Fibroblast of skin of abdomen (primary cell): ENCODE measurements at places on chromosomes 6 and 20.

- DNase-seq: peak; percentile 76
These were observed 746 bp downstream of the BACH2 start for GRCh38 chr6:90295854-90296340.

DNA sequence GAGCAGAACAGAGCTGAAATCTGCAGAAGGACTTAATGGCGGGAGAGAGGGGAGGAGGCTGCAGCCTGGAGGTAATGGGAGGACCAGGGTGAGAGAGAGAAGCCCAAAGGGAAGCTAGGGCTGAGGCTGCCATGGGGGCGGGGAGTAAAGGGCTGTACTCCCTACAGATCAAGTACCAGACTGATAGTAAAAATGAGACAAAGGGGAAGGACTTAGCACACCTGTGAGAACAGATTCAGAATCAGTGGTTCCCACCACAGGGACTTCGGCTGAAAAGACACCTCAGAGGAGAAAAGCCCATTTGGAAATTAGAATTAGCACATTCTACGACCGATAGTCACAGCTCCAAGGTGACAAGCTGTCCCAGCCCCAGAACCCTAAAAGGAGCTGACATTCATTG lies 6.4 kb upstream of the TBXT start:
- no peak for DNase-seq

DNA sequence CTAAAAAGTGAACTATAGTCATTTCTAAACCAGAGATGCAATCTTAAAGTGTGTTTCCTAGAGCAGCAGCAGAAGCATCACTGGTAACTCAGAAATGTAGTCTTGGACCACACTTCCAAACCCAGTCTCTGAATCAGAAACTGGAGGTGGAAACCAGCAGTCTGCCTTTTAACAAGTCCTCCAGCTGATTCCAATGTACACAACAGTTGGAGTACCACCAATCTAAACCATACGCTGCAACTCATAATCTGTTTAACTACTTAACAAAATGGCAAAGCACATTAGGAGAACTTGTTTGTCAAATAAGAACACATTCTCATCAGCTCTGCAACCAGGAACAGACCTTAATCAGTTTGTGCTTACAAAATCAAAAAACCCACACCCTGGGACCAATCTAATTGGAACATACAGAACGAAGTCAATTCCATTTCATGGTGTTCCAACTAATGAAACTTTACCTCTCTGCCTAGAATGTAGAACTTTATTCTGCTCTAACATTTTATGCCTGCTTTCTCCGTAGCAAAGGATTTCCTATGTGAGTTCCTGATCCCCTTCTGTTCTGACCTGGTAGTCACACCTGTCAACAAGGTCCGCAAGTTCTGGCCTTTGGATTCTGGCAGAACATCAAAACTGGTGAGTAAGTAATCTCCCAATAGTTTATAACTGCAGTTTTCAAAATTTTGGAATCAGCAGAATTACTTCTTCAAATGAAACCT lies 390.4 kb downstream of the HTR1B start:
- no peak for DNase-seq

GRCh38 chr6:124795643-124796463 lies 166.4 kb upstream of the RNF217 start:
- DNase-seq: peak; percentile 12

DNA sequence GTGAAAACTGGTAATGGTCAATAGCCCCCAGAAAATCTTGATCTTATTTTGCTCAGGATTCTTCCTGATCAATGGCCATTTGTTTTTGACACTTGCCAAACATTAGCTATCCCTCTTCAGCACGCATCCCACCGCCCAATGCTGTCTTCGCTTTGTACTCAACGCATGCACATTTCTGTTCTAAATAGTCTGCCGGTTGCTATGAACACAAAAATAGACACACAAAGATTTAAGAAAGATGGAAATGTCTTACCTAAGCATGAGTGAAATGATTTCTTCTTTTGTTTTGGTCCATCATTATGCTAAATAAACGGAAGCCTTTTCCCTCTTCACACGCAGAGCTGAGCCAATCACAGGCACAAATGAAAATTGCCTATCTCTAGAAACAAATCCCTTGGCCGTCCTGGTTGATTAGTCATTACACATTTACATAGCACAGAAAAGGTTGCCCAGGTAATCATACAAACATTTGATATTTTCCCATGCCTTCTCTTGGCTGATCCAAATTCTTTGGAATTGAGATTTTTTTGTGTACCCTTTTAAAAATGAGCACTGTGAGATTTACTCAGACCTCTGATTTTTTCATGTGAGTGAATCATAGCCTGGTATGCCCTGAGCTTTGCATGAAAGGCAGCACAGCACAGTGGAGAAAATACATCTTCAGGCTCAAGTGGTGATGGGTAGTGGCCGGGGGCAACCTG lies 70.5 kb upstream of the FAM184A start:
- peak; percentile 26 for DNase-seq

DNA sequence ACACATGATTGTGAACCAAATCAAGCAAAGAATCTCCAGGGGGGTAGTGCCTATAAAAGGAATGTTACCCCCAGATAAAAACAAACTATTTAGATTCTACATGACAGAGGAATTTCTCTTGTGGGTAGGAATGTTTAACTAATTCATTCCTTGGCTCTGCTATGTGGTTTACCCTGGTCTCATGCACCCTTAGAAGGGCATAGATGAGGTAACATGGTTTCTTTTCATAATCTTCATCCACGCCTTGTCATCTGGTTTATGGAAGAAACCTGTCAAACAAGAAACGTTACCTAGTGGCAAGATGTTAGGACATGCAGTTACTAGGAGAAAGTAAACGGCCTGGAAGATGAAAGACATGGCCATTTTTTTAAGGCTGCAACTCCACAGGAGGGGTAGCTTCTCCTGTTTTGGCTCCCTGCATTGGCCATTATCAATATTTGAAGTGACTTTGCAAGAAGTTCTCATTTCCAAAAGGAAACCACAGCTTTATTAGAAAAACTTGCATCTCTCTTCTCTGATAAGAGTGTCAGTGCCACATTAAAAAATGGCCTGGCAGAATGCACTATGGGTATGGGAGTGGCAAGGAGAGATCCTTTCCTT lies 45.5 kb downstream of the STX11 start:
- peak; percentile 41 for DNase-seq

- DNase-seq: peak; percentile 36
These were observed 527 bp downstream of the FBXO30 start for GRCh38 chr6:145814035-145814500.

- no peak for DNase-seq
These were observed 143.7 kb upstream of the GGTLC1 start for GRCh38 chr20:24132246-24132645.

- DNase-seq: peak; percentile 99
These were observed 176.4 kb downstream of the ARID1B start for GRCh38 chr6:156953479-156954146.

- DNase-seq: peak; percentile 98
These were observed 171.7 kb downstream of the WDR27 start for GRCh38 chr6:169529931-169530751.

DNA sequence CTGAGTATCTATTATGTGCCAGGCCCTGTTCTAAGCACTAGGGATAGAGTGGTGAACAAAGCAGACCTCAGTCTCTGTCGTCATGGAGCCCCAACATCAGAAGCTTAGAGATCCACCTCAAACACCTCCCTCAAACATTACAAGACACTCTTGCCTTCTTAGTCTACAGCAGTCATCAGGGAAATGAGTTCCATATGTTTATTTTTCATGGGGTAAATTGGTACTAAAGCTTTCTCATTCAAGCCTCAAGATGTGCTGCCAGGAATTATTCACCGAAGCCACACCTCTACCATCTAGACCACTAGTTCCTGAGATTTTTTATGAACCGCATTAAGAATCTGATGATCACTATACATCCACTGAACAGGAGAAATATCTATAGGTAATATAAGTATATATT lies 59.0 kb upstream of the TFB1M start:
- DNase-seq: peak; percentile 72

- peak; percentile 81 for DNase-seq
These were observed 14.8 kb upstream of the FAM83C start for GRCh38 chr20:35306931-35307517.

DNA sequence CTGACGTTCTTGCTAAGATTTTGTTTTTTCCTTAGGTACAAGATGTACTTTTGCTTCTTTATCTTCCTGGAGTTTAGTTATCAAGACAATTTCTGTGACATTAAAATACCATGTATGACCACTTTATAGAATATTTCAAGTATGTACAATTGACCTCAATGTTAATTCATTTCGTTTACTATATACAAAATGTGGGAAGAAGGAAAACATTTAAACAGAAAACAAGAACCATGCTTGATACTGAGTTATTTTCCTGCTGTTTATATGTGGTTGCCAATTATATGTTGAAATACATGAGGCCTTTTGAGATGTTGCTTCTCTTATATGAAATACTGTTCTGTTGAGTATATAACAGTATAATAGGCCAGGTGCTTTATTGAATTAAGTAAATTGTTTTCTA lies 184.3 kb downstream of the JARID2 start:
- DNase-seq: no peak

GRCh38 chr6:169162752-169163407 lies 90.8 kb downstream of the THBS2 start:
- peak; percentile 86 for DNase-seq

- no peak for DNase-seq
These were observed 212.8 kb upstream of the CST7 start for GRCh38 chr20:24736131-24736843.

- no peak for DNase-seq
These were observed 51.9 kb downstream of the IL22RA2 start for GRCh38 chr6:137121401-137121997.

GRCh38 chr6:91291071-91291470 lies 704.2 kb upstream of the MAP3K7 start:
- DNase-seq: peak; percentile 13

DNA sequence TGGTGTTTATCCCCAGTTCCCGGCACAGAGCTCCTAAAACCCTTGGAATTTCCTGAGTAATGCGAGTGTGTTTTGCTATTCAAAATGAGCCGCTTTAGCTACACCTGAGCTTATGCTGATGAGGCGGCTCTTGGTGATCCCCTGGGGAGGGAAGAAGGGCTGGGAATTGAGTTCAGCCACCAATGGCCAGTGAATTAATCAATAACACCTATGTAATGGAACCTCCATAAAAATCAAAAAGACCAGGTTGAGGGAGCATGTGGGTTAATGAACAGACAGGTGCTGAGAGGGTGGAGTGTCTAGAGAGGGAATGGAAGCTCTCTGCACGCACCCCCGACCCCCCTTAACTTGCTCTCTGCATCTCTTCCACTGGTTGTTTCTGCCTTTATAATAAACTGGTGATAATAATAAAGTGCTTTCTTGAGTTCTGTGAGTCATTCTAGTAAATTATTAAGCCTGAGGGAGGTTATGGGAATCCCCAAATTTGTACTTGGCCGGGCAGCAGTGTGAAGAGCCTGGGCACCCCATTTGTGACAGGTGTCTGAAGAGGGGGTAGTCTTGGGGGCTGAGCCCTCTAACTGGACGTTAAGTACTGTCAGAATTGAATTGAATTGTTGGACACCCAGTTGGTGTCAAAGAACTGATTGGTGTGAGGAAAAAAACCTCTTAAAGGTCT lies 24.6 kb upstream of the SERPINB1 start:
- DNase-seq: no peak

- no peak for DNase-seq
These were observed 43.9 kb downstream of the NCR2 start for GRCh38 chr6:41379306-41379705.

DNA sequence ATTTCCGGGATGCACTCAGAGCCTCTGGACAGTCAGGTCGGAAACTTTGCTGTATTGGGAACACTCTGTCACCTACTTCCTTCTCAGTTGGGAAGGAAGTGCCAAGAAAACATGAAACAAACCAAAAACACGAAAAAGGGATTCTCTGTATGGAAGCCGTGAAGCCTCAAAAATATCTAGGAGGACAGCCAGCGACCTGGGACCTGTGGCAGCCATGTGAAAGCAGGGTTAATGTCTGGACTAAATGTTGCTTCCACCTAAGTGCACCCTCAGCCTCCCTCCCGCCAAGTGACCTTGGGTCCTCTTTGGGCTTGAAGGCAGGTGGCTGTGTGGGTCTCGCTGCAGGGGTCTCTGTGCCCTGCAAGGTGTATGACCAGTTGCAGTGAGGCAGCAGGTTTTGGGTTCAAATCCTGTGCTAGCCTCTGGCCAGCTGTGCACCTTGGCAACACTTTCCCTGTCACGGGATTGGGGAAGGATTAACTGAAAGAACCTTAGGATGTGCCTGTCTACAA lies 851 bp downstream of the MAVS start:
- DNase-seq: no peak

GRCh38 chr20:63172726-63173125 lies 43.2 kb downstream of the YTHDF1 start:
- no peak for DNase-seq

DNA sequence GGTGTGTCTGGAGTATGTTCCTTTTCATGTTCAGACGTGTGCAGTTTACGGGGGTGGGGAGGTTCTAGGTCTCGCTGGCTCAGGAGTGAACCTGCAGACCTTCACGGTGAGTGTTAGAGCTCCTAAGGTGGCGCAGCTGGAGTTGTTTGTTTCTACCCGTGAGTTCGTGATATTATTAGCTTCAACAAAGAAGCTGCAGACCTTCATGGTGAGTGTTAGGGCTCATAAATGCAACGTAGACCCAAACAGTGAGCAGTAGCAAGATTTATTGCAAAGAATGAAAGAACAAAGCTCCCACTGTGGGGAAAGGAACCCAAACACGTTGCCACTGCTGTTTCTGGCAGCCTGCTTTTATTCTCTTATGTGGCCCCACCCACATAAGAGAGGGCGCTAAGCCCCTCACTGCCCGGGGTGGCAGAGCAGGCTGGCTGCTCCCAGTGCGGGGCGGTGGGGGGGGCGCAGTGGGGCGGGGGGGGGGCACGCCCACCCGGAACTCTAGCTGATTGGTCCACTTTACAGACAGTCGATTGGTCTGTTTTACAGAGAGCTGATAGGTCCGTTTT lies 41.3 kb upstream of the GMPR start:
- no peak for DNase-seq

GRCh38 chr20:46316984-46317684 lies 8.8 kb upstream of the CDH22 start:
- no peak for DNase-seq

DNA sequence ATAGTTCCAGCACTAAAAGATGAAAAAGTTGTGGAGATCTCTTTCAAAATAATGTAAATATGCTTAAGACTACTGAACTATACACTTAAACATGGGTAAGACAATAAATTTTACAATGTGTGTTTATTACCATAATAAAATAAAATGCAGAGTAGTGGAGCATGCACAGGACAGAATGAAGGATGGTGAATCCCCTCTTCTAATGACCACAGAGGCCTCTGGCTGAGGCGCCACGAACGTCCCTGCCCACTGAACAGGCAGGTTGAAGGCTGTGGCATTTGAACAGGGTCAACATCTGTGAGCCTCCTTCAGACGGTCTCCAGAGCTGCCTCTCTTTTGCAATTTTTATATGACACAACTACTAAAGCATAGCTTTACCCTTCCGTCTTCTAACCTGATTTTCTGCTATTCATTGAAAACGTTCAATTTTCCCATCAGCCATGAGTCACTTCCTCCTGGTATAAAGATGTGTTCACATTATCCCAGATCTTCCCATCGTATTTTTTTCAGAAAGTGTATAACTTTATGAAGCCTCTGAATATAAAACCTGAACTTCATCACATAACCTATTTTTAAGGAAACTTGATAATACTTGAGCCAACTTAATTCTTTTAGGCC lies 37.8 kb downstream of the ADGRF4 start:
- no peak for DNase-seq

GRCh38 chr6:85672623-85673022 lies 29.9 kb upstream of the SYNCRIP start:
- DNase-seq: no peak
